ENCODE measurements at places on chromosomes 4 and X.

DNA sequence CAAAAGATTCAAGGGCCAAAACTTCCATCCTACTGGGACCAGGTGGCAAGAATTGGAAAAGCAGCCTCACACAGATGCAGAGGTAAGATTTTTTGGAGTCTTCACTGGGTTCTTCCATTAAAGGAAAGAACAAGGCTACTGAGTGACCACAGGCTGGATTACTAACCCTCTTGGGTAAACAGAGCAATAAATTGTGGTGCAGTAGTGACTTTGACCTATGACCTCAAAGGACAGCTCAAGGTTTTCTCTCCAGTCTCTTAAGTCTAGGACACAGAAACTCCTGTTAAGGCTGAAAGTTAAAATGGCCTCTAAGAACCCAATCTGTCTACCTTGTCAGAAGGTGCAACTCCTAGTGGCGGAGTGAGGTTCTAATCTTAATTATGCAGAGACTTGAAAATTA lies 464.9 kb downstream of the SMARCA1 start:
- DNase-seq = no peak

- no peak for DNase-seq
These were observed 104.6 kb upstream of the BMPR1B start for GRCh38 chr4:94653095-94653649.

GRCh38 chr4:123603165-123603564 lies 206.6 kb downstream of the SPRY1 start:
- DNase-seq = no peak

GRCh38 chr4:8293131-8293975 lies 23.8 kb downstream of the HTRA3 start:
- no peak for DNase-seq

GRCh38 chr4:27835851-27836250 lies 975.2 kb downstream of the STIM2 start:
- no peak for DNase-seq

GRCh38 chrX:40570346-40571093 lies 10.2 kb upstream of the ATP6AP2 start:
- no peak for DNase-seq

DNA sequence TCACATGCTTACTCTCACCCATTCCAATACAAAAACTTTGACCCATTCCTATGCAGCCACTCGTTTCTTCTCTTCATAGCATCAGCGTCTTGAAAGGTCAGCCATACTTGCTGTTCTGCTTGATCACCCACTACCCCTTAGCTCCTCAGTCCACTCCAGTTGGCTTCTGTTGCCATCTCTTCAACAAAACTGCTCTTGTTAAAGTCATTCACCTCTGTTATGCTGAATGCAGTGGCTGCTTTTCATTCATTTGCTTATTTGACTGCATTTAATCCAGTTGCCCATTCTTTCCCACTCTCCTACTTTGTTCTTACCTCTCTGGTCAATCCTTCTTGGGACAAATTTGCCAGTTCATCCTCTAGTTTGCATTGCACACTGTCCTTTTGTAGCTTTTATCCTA lies 24.9 kb downstream of the CEP135 start:
- DNase-seq = no peak

DNA sequence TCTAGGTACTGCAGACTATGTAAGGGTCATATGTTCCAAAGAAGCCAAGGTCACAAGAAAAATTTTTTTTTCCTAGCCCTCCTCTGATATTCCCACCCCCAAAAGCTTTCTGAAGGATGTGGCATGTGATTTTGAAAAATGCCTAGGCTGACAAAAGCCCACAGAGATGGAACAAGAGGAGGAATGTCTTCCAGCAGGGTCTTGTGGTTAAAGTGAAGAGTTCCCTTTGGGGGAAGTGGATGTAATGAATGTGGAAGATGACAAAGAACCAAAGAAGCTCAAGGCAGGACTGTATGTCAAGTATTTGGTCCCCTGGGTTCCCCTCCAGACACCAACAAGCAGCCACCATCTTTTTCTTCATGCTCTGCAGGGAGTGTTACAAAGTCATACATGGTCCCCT lies 268.8 kb downstream of the BCOR start:
- no peak for DNase-seq

DNA sequence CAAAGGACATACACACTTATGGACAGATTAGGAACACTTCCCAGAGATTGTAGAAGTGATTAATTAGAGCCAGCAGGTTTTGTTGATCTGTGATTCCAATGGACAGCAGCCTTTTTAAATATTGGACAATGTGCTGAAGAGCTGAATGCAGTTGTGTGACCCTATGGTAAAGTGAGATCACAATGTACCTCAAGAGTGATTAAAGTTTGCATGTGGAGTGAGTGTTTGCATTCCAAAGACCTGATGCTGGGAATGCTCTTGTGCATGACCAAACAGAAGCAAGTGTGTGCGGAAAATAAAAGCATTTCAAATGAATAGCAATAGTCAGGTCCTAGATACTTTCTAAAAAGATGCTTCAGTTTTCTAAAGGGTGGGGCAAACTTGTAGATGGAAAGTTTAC lies 154.1 kb downstream of the BANK1 start:
- no peak for DNase-seq

DNA sequence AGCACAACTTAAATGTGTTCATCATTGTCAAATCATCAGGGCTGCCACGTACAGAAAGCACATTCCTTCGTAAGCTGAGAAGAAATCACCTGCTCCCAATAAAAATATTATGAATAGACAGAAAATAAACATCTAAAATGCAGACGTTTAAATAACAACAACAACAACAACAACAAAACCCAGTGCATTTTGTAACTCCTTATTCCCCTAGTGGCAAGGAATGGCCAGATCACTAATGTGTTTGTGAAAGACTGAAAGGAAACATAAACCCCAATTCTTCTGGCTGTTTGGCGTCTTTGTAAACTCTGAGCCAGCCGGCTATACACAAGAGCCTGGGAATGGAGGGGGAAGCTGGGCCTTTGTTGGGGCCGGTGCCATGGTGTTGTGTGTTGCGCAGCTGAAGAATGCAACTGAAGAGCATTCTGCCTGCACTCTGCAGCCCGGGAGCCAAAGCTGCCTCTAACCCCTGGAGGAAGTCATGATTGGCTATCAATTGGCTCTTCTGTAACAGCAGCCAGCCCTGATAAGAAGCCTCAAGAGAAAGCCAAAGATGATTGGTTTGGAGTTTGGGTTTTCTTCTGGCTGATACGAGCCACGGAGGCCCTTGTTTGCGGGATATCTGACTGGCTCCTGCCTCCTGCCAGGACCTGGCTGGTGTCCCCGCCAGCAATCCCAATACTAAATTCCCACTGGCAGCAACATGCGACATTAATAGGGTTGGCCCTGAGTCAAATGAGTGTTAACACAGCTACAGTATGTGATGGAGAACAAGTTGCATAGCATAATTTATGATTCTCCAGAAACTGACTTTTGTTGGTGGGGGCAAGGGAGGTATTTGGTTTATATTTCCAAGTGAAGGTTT lies 89.7 kb upstream of the TFDP3 start:
- DNase-seq = no peak

- no peak for DNase-seq
These were observed 326.8 kb downstream of the PPP4R3C start for GRCh38 chrX:27136325-27136724.

DNA sequence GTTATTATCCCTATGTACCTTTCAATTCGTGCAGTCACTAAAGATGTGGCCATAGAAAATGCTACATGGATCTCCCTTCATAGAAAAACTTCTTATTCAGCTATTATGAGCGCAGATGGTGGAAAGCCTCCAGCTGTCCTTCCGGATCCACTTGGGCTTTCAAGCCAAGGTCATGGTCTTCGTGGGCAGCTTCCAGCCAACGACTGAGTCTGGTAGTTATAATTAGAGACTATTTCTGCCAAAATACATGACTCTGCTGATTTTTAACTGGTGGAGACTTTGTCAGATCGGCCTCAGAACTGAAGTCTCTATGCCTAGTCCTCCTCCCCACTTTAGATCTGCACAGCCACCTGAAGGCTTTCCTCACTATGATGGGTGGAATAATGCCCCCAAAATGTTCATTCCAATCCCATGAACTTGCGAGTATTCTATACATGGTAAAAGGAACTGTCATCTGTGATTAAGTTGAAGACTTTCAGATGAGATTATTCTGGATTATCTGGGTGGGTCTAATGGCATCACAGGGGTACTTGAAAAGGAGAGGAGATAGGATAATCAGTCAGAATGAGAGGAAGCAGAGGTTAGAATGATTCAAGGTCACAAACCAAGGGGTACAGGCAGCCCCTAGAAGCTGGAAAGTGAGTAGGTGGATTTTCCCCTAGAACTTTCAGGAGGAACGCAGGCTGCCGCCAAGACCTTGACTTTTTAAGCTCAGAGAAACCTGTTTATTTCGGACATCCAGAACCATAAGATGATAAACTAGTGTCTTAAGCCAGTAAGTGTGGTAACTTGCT lies 171.1 kb upstream of the CXCL13 start:
- no peak for DNase-seq

DNA sequence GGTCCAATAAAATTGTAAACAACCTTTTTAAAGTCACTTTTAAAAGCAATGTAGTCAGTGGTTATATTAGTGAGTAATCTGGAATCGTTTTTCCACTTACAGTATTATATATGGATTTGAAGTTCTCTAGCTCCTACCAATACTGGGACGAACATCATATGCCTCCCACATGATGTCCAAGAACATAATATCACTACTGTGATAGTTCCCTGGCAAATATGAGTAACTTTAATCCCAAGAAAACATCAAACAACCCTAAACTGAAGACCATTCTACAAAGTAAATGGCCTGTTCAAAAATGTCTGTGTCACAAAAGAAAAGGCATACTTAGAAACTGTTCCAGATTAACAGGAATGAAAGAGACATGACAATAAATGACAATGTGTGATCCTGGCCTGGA lies 53.6 kb upstream of the FGFBP2 start:
- DNase-seq = no peak

DNA sequence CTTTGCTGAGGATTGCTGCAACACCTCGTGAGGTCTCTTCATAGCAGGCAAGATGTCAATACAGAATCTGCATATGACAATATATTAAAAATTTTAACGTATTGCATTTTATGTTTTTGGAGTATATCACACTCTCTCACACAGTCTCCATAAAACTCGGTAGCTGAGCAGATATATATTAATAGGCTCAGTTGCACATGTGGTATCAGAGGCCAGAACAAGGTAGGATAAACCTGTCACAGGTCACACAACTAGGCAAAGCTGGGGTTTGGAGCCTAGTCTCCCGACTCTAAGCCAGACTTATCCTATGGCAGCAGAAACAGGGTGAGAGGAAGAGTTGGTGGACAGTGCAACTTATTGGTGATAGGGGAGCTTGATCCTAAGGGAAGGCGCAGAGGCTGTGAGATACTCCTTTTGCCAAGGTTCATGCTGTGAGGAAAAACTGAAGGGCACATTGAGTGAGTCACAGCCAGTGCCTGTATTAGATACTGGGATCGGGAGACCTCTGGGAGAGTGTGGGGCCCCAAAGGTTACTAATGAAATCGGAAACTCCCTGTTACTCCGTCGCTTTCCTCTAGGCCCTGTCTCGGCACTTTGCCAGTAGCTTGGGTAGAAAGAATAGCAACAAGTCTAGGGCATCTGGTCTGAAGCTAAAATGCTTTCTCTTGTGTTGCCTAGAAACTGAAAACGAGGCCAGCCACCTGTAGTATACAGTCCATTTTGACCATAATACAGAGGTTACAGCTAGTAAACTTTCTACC lies 195.7 kb downstream of the ARHGAP10 start:
- DNase-seq = no peak

- DNase-seq = no peak
These were observed 203.2 kb downstream of the LAS1L start for GRCh38 chrX:65331371-65331770.

GRCh38 chrX:45888518-45888917 lies 656.7 kb downstream of the ZNF674 start:
- no peak for DNase-seq

DNA sequence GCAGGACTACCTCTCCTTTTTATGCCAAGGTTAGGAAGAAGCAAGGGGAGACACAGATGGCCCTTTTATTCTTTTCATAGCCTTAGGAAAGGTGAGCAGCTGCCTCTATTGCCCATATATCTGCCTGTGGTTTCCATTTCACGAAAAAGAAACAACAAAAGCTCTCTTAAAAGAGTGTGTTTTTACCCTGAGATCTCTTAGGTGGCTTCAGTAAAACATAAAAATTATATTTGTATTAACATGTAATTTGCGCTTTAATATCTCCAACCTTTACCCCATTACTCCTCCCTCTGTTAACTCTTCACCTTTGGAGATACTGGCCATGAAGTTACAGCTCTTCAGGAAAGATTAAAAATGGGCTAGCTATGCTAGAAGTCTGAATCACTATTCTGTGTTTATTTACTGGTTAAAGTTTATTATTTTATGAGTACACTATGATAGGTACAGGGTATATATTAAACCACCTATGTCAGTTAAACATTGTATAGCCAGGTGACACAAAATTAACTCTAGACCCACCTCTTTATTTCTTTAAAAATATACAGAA lies 15.0 kb upstream of the SULT1B1 start:
- DNase-seq = no peak

GRCh38 chrX:110004731-110005369 lies 1.9 kb downstream of the TMEM164 start:
- no peak for DNase-seq

DNA sequence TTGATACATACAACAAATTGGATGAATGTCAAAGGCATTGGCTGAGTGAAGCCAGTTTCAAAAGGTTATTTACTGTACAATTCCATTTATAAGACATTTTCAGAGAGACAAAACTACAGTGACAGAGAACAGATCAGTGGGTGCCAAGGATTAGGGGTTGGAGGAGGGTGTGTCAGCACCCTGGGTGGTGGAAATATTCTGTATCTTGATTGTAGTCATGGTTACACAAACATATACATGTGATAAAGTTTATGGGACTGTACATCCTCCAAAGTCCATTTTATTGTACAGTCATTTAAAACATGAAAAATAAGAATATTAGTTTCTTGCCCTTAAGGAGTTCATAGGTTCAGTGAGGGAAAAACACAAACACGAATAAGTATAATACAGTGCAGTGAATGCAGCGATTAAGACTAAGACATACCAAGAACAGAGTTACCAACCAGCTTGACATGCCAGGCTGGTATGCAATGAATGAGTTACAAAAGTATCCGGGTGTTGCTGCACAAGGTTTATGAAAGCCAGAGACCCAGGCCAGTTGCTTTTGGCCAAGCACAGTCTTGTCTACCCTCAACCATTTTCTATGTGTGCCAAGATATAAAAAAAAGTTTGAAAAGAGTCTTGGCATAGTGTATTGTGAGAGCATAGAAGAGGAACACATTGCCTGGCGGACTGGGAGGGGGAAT lies 123.6 kb downstream of the MSL3 start:
- DNase-seq = no peak

GRCh38 chr4:185945906-185946305 lies 123.0 kb upstream of the TLR3 start:
- no peak for DNase-seq

- DNase-seq = no peak
These were observed 226.1 kb downstream of the SPCS3 start for GRCh38 chr4:176545872-176546271.

GRCh38 chr4:26885912-26886274 lies 25.3 kb downstream of the STIM2 start:
- no peak for DNase-seq

GRCh38 chr4:66606908-66607307 lies 936.6 kb upstream of the EPHA5 start:
- DNase-seq = no peak

GRCh38 chr4:132838244-132838643 lies 310.9 kb upstream of the PCDH10 start:
- DNase-seq = no peak
